Epithelial cell of proximal tubule (primary cell): ENCODE measurements at places on chromosomes 12 and 14. TPM values are rescaled to one million over a fixed set of nuclear protein-coding genes. Genes with fewer than 3 reads are reported as not detected.

CLEC4C gene
- total RNA-seq = not detected in 2 replicates

GRCh38 chr14:37824939-37825712 is 229.7 kb downstream of the TTC6 start:
- DNase-seq = no peak

- DNase-seq = no peak
Measured at GRCh38 chr14:22896760-22897159, 13.7 kb downstream of the REM2 start.

CCDC177 gene
- not detected in 2 replicates for total RNA-seq

RILPL2 gene
- total RNA-seq = 1.7 and 3.5 TPM in 2 replicates

- no peak for DNase-seq
Measured at GRCh38 chr14:96502621-96503305, 581 bp downstream of the PAPOLA start.

DNA sequence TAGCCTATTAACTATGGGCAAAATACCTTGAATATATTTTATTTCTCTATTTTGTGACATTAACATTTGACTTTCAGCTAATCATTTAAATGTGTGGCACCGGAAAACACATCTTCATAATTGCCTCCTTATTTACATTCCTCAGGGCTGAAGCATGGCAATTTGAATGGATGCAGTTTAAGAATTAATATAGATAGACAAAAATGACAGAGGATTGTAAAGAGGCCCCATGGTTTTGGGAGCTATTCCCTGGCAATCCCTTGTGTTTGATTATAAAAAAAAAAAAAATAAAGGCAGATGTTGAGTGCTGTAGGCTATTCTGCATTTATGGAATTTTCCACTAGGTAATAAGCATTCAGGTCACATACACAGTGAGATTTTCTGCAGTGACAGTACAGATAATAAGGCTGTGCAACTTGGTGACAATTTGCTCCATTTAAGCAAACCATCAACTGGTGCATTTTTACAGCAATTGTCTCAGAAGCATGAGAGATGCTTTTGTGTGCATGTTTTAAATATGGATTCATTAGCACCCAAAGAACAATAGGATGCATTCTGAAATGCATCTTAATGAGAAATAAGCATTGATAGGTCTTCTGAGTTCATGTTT is 123.2 kb upstream of the SLC38A4 start:
- DNase-seq = no peak

- DNase-seq = no peak
Measured at GRCh38 chr12:128940090-128940888, 87.0 kb downstream of the GLT1D1 start.
